GDM1 (cell line): ENCODE measurements at places on chromosomes 16 and 17.

- no peak for DNase-seq
Observed at GRCh38 chr17:17758941-17759563, 77.7 kb downstream of the SREBF1 start.

- DNase-seq = peak; percentile 64
Observed at GRCh38 chr17:17206124-17206912, at the start of gene PLD6. Gene PLD6 (minus strand): TSS chr17:17206333. CDS start chr17:17206286, 47 bp downstream.

DNA sequence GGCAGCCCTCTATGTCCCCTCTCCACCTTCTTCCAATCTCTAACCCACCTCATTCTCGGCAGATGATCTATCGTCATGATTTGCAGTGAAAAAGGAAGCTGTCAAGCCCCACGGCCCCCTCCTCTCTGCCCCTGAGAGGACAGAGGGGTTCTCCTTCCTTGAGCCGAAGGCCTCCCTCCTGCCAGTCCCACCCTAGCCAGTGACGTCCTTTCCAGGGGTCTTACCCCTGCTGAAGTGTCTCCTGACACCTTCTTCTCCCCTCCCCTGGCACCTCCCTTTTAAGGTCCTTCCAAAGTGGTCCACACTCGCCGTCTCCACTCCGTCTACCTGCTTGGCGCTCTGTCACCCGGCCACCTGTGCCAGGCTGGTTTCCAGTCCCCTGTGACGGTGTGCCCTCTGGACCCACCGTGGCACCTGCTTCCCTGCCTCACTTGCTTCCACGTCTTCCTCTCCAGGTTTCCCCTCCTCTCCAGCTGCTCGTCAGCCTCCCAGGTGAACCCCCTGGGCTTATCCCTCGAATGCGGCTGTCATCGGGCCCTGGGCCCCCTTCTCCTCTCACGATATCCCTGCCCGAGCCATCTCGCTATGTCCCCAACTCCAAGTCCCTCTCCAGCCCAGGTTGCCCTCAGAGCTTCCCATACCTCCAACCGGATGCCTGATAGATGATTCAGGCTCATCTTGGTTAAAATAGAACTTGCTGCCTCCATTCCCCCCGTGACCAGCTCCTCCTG lies 5.7 kb downstream of the CCDC102A start:
- DNase-seq = no peak

GRCh38 chr16:1772362-1772907 lies at the start of gene EME2:
Gene EME2 (plus strand): TSS chr16:1772810. CDS start chr16:1773228, 418 bp downstream.
- no peak for DNase-seq

- no peak for DNase-seq
Observed at GRCh38 chr16:11639925-11640899, 28.0 kb upstream of the SNN start.

GRCh38 chr16:53433930-53434376 lies 318 bp upstream of the RBL2 start:
- DNase-seq = no peak

DNA sequence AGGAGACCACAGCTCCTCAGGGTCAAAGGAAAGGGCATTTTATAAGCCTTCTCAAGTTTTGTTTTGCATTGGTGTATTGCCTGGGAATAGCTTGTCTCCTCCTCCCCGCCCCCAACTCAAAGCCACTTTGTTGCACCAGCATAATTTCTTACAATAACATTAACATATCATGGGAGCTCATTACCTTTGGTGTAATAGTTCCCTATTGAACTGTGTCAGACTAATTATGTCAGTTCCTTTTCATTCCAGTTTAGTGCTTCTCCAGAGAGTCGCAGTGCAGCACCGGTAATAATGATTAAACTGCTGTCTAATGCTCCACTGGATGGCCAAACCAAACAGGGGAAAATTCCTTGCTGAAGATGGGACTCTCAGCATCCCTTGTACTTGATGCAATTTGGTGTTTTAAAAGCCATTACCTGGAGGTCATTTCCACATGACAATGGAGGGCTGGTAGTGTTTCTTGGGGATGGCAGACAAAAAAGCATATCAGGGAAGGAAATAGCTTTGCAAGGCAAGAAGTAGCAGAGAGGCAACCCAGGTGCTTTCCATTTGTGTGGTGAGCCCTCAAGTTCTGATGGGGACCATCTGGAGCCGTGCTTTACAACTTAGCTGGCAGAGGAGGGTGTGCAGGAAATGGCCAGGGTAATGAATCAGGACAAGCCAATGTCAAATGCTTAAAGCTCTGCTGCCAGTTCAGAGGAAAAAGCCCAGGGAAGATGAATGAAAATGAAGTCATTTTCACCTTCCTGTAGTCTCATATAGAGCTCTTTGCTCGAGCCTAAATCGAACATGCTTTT lies 91.5 kb upstream of the NLRP1 start:
- DNase-seq = no peak

GRCh38 chr16:31061813-31062440 lies 12.1 kb downstream of the ZNF668 start:
- no peak for DNase-seq

DNA sequence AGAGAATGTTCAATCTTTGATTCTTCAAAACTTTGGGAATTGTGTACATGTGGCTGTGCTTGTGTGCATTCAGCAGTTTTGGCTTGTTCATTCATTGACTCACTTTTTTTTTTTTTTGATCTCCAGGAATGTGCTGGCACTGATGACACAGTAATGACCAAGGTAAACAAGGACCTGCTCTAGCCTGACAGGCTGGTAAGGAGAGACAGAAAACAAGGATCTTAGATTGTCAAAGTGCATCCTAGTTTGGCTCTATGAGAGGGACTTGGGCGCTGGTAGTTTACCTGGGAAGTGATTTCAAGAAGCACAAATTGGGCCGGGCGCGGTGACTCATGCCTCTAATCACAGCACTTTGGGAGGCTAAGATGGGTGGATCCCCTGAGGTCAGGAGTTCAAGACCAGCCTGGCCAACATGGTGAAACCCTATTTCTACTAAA lies 233.1 kb upstream of the WSCD1 start:
- DNase-seq = no peak

DNA sequence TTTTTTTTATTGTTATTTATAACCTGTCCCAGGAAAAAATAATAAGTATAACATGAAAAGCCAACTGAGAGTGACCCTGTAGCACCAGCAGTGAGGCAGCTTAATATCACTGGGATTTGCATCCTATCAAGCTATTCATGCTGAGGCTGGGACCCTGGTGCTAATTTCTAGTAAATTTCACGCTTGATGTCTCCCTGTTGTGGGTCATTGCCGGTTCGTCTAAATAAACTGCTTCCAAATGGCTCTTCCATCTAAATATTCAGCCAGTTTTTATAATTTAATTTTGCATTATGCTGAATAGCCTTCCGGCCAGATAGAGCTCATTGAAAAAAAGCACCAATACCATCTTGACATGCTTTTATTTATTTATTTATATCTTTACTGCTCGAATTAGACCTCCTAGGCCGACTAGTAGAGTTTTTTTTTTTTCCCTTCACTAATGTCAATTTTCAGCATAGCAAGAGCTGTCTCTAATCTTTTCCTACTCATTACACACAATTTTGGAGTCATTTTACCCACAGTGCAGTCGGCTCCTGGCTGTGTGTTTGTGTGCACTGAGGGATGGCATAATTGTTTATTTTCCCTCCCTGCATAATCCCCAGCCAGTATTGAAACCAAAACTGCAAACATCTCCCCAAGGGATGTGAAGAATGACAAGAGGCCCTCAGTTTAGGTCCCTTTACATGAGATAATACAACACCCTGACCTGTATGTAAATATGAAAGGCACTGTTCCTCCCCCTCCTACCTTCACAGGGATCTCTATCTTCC lies 168.8 kb downstream of the AATF start:
- DNase-seq = no peak

- DNase-seq = no peak
Observed at GRCh38 chr17:38457577-38458371, 29.5 kb downstream of the ARHGAP23 start.

DNA sequence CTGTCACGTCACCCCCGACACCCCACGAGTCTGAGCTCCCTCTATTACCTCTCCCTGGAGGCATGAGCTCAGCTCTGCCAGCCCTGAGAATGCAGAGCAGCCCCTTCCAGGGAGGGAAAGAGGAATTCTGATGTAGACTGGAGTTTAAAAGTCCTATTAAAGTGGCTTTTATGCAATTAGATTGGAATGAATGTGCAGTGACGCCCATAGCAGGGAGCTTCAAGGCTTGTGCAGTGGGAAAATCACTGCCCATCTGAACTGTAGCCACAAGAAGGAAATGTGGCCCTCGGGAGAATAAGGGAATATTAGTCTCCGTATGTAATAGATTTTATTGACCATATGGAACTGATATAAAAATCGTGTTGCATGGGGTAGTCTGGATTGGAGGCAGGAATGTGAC lies 66.9 kb downstream of the ZNF423 start:
- no peak for DNase-seq

GRCh38 chr16:65271996-65272395 lies 150.1 kb upstream of the CDH11 start:
- no peak for DNase-seq

GRCh38 chr16:6910301-6910700 lies 422.3 kb upstream of the RBFOX1 start:
- no peak for DNase-seq

GRCh38 chr17:68052810-68053209 lies 17.3 kb downstream of the KPNA2 start:
- DNase-seq = no peak

DNA sequence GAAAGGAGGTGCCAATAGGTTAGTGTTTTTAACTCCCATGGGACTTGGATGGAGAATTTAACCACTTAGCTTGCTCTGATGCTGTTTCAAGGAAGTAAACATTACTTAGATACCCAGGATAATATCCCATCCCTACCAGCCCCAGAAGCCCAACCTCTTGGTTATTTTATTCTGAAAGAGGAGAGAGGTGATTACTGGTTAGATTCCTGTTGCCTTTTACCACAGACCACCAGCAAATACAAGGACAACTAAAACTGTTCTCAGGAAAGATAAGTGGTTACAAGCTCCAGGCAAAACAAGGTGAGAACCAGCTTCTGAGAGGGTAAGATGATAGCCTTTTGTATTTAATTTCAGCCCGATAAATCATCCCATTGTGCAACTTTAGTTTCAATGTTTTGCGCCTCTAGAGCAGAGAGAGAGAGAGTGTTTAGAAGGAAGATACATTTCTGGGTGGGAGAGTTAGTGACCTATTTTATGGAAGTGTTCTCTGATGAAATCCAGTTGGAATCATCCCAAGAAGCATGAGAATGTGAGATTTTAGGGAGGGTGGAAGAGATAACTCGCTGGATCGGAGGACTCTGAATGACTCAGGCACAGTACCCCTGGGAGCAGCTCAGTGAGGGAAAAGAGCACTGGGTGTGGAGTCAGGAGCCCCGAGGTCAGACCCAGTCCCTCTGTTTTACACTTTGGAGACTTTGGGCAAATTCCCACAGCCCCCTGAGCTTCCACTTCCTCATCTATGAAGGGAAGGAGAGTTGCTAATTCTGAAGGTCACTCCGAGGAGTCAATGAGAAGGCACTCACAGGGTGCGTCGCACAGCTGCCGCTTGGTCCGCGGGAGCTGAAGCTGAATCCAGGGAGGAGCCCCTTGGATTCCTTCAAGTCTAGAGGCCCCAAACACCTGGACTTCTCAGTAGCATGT lies 12.1 kb downstream of the GLP2R start:
- no peak for DNase-seq

DNA sequence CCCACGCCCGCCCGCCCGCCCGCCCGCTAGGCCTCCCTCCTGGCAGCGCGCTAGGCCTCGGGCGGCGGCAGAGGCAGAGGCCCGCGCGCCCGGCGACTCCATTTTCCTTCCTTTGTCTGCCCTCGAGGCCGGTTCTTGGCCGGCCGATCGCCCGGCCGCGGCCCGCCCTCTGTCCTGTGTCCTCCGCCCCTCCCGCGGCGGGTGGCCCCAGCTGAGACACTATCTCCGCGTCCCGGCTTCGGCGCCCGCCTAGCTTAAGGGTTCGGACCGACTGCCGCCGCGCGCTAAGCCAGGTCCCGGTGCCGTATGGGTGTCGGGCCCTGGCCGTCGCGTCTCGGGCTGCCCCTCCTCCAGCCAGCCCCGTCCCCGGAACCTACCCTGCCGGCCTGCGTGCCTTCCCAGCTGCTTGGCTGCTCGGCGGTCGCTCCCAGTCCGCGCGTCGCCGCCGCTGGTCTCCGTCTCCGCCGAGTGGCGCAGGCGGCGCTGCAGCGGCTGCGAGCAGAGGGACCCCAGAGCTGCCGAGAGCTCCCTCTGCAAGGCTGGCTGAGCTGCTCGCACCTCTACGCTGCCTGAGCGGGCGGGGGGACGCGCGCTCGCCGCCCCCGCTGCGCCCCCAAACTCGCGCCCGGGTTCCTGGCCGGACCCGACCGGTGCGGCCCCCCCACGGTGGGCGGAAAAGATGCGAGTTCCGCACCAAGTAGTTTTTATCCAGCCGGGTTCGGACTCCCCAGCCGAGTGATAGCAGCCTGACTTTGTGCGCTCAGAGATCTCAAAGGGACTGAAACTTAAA lies 787 bp downstream of the CTCF start:
- DNase-seq = no peak

DNA sequence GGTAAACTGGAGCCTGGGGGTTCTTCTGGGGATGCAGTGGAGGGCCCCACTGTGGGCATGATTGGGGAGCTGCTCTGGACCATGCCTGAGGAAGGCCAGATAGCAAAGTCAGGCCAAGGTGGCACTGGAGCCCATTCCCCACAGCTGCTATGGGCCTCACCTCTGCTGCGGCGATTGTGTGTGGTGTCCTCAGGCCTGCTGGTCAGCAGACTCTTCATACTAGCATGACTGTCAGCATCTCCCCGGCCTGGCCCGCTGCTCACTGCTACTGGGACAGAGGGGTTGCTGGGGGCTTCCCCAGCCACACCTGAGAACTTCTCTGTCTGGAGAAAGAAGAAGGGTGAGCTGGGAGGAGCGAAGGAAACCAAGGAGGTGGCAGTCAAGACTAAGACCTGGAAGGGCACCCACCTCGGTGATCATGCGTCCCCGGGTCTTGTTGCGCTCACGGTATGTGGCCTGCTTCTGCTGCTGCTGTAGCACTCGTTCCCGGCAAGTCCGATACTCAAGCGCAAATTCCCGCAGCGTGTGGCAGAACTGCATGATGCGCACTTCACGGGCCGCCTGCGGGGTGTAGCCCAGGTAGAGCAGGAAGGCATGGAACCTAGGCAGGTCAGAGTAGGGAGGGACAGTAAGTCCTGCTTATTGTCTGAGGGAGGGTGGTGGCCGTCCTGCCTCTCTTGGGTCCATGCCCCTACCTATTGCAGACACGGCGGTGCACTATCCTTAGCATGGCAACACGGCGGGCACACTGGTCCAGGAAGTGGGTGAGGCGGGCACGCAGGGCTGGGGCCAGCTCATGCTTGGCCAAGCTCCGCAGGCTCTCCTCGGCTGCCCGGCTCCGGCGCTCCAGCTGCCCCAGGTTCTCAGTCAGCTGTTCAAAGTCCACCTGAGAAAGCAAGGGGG lies 3.2 kb downstream of the TMEM208 start:
- no peak for DNase-seq

GRCh38 chr17:76404256-76404655 lies 19.8 kb downstream of the SPHK1 start:
- DNase-seq = no peak
